ENCODE measurements at places on chromosomes 2 and 18. TPM values are rescaled to one million over a fixed set of nuclear protein-coding genes. Genes with fewer than 3 reads are reported as not detected.

The KCNE4 gene
- not detected for total RNA-seq

The ADGRF3 gene
- 0.07 TPM for total RNA-seq

The LHCGR gene
- not detected for total RNA-seq

The STK17B gene
- 19.5 TPM for total RNA-seq

The UCN gene
- 4.1 TPM for total RNA-seq

The ZNF396 gene
- total RNA-seq, result 0.33 TPM

The SCTR gene
- total RNA-seq, result not detected

The GEN1 gene
- 24.7 TPM for total RNA-seq

The ITPRIPL1 gene
- not detected for total RNA-seq

The MOGAT1 gene
- not detected for total RNA-seq

The PIEZO2 gene
- total RNA-seq, result 1.8 TPM

The KCNJ13 gene
- not detected for total RNA-seq

The ALLC gene
- total RNA-seq, result not detected

The DSC1 gene
- not detected for total RNA-seq

The APLF gene
- total RNA-seq, result 3.7 TPM

The TMEFF2 gene
- total RNA-seq, result 15.2 TPM

The NAT8 gene
- not detected for total RNA-seq

The CD207 gene
- 0.14 TPM for total RNA-seq

The FBXO48 gene
- total RNA-seq, result 0.43 TPM

The CHRNG gene
- not detected for total RNA-seq

The SIX3 gene
- total RNA-seq, result not detected

DNA sequence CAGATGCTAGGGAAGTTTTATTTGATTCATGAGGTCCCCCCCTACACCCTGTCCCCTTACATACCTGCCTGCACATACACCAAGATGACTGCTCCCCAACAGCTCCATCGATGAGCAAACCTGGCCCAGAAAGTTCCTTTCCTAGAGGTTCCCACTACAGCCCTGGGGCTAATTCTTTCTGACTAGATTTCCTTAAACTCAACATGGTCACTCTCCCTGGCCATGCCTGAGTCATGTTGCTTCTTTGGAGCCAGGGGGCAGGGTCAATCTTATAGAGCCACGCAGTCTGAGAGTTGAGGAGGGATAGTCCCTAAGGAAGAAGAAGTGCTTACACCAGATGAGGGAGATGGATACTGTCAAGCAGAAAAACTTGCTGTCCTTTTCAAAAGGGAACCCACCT lies 67.7 kb upstream of the GLI2 start:
- no peak for DNase-seq

- no peak for DNase-seq
Observed at GRCh38 chr2:190488516-190489233, 45.8 kb downstream of the NEMP2 start.

GRCh38 chr2:228866781-228867180 lies 404.3 kb downstream of the PID1 start:
- no peak for DNase-seq

- no peak for DNase-seq
Observed at GRCh38 chr2:159381574-159381973, 95.1 kb upstream of the WDSUB1 start.

DNA sequence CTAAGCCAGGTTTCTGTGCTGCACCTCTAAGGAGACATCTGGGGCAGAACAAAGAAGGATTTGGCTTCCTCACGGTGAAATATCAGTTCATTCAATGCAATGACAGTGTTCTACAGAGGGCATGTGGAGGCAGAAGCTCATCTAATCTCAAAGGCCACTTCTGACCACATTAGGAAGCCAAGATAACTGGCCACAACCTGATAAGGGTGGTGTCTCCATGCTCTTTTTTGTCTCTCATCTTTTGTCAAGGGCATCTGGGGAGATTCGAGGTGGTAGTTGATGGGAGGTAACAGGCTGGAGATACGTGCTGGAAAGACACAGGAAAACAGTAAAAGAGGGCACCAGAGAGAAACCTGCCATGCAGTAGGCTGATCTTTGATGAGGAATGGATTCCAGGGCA lies 303.9 kb downstream of the LRATD1 start:
- no peak for DNase-seq

DNA sequence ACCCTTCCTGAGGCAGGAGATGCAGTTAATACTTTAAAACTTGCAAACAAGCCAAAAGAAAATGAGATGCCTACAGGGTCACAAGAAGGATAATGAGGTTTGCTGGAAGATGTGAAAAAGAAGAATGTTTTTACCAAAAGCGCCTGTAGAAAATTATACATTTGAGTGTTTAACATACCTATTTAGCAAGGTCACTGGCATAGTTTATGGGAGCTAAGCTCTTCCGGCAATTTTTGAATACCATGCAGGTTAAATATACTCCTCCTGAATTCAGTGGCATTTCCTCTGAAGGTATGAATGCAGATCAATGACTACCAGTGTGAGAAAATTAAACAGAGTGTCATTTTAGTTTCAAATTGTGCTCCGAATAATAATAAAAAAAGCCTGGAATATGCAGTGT lies 21.2 kb upstream of the MAP3K20 start:
- peak; percentile 42 for DNase-seq

DNA sequence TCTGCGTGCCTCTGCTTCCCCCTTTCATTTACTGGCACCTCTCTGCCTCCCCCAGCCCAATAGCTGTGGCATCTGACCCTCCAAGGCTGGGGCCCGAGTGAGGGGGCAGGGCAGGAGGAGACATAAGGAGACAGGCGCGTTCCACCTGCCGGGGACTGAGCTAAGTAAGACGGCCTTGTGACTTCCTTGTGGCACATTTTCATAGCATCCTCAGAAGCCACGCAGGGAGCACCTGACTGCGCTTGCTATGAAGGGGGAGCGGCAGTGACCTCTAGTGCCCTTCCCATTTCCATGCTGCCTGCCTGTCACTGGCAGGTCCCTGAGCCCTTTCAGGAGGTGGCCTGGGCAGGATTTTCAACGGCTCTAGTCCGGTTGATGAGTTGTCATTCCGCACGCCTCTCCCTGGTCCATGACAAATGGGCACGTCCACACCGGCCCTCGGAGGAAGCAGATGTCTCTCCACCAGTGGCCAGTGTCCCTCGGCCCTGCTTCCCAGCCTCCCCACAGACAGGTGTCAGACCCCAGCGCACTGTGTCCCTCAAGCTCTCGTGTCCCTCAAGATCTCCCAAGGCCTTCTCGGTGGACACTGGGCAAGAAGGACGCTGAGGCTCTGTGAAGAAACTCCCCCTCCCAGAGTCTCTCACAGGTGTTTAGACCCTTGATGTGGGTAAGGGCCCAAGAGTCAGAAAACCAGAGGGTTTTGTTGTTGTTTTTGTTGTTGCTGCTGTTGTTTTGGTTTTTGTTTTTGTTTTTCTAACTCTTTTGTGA lies 42.7 kb downstream of the CYP26B1 start:
- DNase-seq, result no peak

DNA sequence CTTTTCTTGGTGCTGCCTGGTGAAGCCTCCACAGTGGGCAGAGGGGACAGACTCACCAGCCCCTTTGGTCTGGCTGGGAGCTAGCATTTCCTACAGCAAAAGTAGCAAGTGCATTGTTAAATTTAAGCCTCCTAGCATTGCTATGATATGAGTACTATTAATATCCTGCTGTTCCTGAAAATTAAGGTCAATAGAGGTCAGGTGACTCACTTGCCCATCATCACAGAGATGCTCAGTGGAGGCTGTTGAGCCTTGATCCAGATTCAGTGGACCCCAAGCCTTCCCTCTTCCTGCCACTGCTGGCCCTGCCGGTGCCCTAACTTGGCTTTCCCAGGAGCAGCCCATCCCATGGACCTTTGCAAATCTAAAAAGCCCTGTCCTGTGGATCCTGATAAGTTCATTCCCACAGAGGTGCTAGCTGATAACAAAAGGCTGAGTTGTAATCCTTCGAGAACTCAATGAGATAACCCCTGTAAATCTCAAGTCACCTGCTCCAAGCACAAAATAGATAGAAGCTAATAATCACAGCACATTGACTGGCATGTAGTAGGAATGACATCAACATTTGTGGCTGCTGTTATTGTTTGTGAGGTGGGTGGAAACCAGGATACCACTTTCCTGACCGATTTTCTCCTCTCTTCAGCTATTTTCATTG lies 84.4 kb downstream of the THNSL2 start:
- DNase-seq, result peak; percentile 37

DNA sequence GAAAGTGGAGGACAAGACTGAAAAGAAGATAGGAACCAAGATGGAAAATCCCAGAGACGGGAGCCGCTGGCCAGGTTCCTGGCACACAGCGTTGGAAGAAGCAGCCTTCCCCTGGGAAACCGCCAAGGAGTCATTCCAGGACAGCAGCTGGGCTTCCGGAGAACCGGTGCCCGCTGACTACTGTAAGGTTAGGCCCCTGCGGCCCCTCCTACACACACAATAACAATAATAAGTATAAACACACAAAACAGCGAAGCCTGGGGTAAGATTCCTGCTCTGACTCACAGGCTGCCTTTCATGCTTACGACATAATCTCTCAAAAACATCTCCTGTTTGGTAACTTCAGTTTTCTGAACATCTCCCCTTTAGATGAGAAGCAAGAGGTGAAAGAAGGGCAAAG lies 28.1 kb upstream of the MYCN start:
- DNase-seq, result peak; percentile 22

GRCh38 chr18:55300421-55300935 lies 287.5 kb downstream of the TCF4 start:
- no peak for DNase-seq

DNA sequence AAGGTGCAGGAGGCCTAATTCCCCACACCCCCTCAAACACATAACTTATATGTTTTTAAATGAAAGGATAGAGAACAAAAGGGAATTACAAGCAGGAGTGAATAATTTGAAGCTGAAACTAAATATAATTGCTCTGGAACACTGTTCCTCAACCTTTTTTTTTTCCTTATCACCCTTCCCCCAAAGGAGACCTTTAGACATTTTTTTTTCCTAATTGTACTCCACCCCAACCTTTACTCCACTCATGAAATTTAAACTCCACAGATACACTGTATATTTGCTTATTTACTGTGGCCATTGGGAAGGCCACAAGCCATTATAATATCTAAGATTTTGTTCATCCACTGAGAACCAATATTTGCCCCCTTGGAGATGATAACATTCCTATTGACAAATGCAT lies 45.4 kb upstream of the PELI1 start:
- no peak for DNase-seq

- DNase-seq, result no peak
Observed at GRCh38 chr2:120425014-120425413, 79.1 kb downstream of the INHBB start.

GRCh38 chr2:208015475-208015874 lies 9.9 kb downstream of the PLEKHM3 start:
- no peak for DNase-seq

GRCh38 chr18:31093294-31093693 lies 8.9 kb downstream of the DSC2 start:
- DNase-seq, result no peak

DNA sequence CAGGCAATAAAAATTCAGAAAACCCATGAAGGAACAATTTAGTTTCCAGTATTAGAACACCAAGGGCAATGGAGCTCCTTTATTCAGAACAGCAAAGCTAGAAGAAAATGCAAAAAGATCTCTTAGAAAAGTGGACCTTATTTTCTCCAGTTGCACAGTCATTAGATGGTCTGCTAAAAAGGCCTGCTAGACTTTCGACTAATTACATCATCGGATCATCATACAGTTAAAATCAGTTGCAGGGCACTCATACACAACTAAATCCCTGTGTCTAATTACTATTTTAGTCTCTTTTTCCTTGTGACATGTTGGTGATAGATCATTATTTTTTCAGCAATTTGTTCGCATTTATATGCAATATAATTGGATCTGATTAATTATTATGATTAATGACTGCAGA lies 425.3 kb downstream of the NR4A2 start:
- DNase-seq, result no peak

DNA sequence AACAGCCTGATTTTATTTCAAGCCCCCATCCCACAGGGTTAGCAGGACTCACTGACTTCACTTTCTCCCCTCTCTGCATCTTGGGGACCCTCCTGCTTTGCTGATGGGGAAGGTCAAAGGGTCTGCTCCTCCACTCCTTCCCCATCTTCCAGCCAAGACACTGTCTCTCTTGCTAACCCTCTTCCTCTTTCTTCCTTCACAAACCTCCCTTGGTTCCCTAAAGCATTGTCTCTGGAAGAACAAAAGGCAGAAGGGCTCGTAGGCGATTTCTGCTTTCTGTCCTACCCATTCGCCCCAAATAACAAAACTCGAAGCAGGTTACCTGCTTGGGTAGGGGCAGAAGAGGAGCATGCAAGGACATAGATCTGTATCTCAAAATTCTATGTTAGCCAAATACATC lies 5.5 kb upstream of the SLC4A3 start:
- no peak for DNase-seq

GRCh38 chr18:23852236-23853045 lies 162.1 kb upstream of the TTC39C start:
- DNase-seq, result no peak

DNA sequence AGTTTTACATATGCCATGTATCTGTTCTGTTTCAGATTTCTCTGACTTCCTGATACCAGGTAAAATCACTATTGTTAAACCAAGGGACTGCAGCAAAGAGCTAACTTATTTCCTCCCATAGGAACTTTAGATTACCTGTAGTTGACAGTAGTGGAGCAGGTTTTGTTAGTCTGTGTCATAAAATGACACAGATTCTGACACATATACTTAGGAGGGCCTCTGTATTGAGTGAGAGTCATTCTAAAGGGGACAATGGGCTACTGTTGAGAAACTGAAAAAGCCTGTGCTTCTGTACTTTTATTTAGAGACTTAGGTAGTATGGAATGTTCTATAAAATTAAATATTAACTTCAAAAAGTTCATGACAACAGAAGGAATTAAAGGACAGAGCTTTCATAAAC lies 48.2 kb downstream of the KCMF1 start:
- DNase-seq, result no peak

DNA sequence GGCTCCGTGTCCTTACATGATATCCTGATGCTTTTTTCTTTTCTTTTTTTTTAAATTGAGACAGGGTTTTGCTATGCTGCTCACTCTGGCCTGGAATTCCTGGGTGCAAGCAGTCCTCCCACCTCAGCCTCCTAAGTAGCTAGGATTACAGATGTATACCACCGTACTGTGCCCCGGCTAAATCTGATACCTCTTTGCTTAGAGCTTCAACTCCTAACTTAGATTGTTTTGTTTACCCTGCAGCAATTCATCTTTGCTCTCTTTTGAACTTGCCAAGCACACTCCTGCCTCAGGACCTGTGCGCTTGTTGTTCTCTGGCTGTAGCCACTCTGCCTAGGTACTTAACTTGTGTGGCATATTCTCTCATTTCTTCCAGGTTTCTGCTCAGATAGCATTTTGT lies 24.5 kb downstream of the RAB10 start:
- DNase-seq, result no peak

DNA sequence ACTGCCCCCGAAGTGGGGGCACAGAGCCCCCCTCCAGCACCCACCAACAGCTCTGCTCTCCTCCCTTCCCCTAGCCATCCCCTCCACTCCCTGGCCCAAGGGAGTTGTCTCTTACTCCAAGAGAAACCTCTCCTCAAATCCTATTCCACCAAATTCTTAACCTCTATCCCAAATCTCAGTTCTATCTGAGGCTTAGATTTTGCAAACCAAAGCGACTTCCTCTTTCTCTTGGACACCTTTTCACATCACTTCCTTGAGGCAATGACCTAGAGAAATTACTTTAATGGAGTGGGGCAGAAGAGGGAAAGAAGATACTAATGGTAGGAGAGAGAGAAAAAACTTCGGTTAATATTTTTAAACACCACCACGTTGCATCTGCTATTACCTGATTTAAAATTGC lies 167.2 kb downstream of the SS18 start:
- DNase-seq, result no peak

Data from A172 (cell line).